NCI-H2107 (cell line): ENCODE measurements at places on chromosomes 13 and 19.

GRCh38 chr13:32845952-32846950 is 170.0 kb upstream of the KL start:
- DNase-seq = no peak

GRCh38 chr19:29696565-29696846 is 18.6 kb downstream of the C19orf12 start:
- DNase-seq = no peak

GRCh38 chr19:45515081-45515624 is 7.9 kb downstream of the VASP start:
- DNase-seq = no peak

- DNase-seq = no peak
Observed at GRCh38 chr19:10533646-10534386, 9.9 kb upstream of the ATG4D start.

- no peak for DNase-seq
Observed at GRCh38 chr13:40290758-40291157, 375.7 kb downstream of the FOXO1 start.

GRCh38 chr19:48659768-48660167 is 13.0 kb downstream of the NTN5 start:
- DNase-seq = no peak

DNA sequence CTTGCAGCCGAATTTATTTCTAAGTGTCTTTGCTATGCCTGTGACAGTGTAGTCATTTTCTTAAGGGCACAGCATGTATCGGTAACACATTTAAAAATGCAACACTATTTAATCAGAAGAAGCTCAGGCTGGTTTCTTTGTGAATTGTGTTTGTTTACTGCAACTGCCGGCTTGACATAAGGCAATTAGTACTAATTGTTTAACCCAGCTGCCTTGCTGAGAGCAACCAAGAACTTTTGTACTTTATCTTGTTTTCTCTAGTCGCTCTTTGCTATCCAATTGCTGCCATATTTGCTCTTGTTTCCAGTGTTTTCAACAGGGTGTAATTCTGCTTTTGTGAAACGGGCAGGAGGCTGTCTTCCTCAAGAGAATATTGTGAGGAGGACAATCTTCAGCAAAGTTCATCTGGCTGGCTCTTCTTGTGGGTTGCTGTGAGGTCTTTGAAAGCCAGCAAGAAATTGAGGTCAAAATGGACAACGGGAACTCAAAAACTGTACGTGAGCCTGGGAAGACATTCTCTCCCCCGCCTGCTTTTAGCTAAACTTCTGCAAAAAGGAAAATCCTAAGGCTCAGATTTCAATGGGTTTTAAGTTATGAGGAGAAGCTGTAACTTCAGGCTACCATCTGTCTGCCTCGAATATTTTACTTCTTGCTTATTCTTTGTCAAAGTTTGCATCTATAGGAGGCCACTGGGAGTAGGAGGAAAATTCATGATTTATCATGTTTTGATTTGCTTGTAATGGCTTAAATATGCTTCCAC is 75.8 kb upstream of the TSHZ3 start:
- DNase-seq = no peak

- DNase-seq = no peak
Observed at GRCh38 chr13:113643593-113643992, 14.4 kb downstream of the ATP4B start.

GRCh38 chr13:30624630-30625029 is 6.9 kb downstream of the USPL1 start:
- no peak for DNase-seq

DNA sequence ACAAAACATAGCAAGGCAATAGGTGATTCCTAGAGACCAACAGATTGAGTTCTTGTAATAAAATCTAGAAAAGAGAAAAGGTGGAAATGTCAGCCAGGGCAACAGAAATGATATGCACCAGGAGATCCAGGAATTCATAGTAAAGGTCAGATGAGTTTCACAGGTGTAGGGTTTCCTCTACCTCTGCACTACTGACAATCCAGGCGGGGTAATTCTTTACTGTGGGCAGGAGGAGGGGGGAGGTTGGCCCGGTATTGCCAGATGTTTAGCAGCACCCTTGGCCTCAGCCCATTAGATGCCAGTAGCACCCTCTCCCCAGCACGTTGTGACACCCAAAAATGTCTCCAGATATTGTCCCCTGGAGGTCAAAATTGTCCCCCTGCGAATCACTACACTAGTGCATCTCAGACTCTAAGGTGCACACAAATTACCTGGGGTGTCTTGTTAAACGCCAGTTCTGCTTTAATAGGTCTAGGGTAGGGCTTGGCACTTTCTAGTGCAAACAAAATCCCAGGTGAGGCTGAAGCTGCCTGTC is 3.5 kb upstream of the UBAC2 start:
- DNase-seq = peak; percentile 18

- DNase-seq = no peak
Observed at GRCh38 chr19:3250675-3251074, 26.2 kb downstream of the CELF5 start.

DNA sequence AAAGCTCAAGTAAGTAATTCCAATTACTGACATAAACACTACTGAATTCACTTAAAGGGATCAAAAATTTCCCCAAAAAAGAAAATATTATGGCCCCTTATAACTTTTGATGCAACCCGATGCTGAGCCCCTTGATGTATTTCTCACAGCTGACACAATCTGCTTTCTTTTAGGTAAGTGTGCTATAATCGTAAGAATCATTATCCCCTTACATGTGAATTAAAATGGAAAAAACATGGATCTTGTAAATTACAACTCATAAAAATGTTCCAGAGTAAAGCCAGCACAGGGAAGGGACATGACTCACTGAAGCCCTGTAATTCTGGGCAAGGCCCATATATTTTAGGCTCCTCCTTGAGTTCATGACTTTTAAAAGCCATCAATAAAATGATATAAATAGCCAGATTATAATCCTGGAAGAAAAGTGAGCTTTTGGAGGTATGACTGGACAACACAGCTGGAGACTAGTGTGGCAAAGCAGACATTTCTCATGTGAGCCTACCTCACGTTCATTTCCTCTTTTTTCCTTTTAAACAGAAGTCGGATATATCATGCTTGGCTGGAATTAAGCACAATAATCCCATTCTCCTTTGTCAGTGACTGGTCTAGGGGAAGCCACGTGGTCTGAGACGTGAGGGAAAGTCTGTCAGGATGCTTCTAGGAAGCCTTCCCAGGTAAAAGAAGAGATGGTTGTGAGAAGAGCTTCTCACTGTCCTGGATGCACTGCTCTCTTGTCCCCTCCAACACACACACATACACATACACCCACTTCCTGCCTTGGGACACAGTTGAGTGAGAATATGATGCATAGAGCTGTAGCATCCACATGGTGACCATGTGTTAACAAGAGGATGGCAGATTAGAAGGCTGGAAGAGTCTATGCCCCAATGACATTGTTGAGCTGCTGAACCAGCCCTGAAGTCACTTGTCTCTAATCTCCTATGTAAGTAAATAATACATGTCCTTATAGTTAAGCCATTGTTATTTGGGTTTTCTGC is 165.4 kb downstream of the RGCC start:
- no peak for DNase-seq

DNA sequence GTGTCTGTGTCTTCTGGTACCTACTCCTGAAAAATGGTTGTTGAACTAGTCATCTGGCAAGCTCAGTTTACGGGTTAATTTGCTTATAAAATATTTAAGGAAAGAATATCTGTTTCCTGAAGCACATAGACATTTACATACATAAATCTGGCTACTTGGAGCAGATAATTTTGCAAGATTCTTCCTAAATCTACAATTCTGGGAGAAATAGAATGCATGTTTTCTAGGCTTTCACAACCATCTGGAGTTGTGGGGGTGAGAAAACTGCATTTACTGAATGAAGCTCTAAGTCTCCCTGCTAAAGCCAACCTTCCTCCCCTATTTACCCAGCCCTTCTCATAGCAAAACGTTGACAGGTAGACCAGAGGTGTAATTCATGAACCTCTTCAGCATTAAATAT is 393.7 kb upstream of the ARGLU1 start:
- no peak for DNase-seq

GRCh38 chr13:47250146-47250545 is 353.3 kb upstream of the HTR2A start:
- DNase-seq = no peak

DNA sequence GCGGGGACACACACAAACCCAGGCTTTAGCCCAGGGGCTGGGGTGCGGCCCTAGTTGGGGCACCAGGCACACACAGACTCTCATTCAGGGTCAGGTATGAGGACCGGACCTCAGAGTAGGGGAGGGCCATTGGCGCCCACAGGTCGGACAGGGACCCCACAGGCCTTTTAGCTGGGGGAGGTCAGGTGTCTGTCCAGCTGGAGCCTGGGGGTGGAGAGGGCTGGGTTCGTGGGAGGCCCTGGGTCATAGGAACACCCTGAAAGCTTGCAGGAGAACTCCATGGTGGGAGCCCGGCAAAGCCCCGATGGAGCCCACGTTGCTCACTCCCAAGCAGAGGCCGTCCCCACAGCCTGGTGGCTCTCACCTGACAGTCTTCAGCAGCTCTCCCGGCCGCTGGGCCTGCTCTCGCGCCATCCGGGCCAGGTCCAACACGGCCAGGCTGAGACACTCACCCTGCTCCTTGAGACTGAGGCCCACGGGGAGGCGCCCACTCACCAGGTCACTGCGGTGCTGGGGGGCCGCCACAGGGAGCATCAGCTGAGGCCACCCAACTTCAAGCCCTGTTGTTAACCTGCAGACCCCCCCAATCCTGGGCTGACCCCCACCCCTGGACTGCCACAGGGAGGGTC is 5.0 kb downstream of the JAK3 start:
- DNase-seq = no peak

DNA sequence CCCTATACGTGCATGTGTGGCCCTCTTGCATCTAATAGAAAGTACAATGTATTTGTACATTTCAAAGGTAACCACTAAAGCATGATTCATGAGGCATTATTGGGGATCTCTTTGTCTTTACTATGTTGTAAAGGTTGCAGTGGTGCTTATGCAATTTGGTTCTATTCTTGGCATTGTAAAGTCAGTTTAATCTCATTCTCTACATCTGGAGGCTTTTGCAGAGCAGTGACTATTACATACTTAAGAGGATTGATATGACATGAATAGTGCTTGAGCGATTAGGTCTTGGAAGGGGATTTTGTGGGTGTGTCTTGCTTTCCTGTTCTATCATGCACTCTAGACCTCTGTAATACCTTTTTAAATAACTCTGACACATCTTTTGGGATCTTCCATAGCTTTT is 610.0 kb downstream of the EFNB2 start:
- no peak for DNase-seq

DNA sequence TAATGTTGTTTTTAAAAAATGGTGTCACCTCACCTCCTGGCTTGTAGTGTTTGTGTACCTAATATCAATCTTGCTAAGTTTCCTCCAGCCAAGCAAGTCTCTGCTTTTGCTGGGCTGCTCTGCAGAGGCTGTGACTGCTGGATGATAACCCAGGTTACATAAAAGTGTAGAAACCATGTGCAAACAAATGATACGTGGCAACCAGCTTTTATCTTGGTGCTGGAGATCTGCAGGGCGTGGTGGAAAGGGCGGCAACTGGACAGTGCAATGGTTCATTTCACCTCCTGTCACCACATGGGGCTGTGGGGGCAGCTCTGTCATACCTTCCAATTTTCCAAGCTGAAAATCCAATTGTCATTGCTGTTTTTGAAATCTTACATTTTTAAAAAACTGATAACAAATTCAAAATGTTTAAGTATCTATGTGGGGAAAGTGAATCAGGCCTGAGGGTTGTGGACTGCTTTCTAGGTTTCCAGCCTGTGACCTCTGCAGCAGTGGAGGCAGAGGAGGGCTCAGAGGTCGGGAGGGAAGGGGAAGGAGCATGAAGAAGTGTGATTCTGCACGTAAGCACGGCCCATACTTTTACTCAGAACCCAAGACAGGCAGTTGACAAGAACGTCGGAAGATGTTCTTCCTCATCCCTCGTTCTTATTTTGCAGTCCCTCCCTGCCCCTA is 9.7 kb downstream of the GPR42 start:
- no peak for DNase-seq

DNA sequence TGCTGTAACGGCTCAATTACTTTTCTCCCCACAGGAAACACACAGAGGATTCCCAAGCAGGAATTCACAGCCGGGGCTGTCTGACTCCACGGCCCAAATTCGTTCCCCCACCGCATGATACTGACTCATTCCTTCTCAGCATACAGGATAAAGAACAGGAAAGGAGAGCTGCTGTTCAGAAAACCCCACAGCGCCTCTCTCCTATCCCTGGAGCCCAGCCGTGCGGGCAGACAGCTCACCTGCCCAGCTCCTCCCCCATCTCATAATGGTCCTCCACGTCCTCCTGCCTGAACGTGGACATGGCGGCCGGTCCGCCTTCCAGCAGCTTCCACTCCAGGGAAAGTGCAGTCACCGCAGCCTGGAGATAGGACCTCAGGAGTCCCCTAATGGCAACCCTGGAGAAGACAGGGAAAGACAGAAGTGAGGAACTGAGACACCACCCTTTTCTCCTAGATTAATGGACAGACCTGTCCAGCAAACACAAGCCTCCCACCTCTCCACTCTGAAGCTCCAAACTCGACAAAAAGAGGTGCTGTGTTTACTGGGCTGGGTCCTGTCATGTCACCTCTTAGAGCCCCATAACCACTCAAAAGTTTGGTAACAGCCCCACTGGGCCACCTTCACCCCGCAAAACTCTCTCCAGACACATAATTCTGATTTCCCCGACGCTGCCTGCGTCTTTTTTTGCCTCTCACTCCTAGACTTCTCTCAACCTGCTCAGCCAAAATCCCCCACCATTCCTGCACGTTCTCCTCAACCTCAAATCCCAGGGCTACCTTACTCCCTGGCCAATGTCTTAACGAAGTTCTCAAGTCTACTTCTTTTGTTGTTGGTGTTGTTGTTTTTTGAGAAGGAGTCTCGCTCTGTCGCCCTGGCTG is 1.2 kb downstream of the DAPK3 start:
- DNase-seq = no peak

DNA sequence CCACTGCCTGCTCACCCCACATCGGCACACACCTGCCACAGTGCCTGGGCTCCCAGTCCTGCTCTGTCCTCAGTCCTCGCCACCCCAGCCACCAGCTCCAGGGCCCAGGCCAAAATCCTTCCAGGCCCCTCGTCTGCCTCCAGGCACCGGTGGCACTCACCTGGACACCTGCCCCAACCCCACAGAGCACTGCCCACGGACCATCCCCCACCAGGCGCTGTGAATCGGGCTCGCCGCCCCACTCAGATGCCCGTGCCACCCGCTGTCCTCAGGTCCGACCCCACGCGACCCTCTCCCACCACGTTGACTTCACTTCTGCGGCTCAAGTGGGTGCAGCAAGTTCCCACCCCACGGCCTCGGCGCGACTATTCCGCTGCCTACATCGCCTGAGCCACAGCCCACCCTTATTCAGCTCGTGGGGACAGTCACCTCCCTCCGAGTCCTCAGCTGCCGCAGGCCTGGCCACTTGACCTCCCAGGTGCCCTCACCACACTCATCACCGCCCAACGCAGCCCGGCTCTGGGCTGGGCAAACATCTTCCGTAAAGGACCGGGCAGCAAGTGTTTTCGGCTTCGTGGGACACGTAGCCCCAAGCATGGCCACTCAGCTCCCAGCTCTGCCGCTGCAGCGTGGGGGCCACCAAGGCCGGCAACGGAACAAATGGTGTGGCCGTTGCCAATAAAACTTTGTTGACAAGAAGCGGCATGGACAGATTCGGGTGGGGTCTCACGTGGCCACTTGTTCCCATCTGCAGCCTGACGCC is 5.7 kb downstream of the PIP5K1C start:
- no peak for DNase-seq

- DNase-seq = no peak
Observed at GRCh38 chr19:54104998-54105715, 2.5 kb downstream of the NDUFA3 start.
